ENCODE measurements at places on chromosomes 13 and 19.

DNA sequence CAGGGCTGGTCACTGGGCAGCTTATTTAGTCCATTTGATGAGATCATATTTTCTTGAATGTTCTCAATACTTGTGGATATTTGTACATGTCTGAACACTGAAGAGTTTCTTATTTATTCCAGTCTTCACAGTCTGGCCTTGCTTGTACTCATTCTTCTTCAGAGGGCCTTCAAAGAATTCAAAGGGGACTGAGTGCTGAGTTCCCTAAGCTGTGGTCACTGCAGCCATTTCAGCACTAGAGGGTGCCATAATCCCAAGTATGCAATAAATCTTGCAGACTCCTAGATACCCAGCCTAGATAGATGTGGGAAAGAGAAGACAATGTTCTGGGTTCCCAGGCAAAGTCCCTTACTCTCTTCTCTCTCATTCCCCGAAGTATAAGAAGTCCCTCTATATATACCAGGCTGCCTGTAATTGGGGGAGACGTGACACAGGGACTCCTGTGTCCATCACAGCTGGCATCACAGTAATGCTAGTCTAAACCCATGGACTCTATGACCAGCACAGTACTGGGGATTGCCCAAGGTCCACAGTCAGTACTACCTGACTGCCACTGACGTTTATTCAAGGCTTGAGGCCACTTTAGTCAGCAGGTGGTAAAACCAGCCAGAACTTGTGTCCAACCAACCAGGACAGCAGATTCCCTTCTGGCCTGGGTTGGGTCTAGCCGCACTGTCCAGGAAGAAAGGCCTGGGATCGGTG, 8.9 kb upstream of the VN1R1 start:
- peak; percentile 26 for DNase-seq

- no peak for DNase-seq
Measured at GRCh38 chr19:7833225-7834099, 3.4 kb downstream of the EVI5L start.

DNA sequence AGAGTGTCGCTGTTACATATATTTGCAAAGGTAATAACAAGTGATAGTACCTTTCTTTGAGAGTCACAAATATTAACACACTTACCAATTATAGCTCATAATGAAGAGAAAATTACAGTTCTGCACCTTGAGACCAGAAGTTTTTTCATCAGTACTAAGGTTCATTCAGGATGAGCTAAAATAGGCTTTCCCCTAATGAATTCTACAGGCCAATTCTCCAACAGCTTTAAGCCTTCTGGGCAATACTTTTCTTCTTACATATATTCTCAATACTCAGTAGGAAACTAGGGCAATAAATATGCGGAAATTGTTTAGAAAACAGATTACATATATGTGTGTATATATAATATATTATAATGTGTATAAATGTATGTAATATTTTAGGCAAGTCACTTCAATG, 2672.8 kb upstream of the PCDH20 start:
- no peak for DNase-seq

- no peak for DNase-seq
Measured at GRCh38 chr13:31887286-31887685, 144.3 kb upstream of the FRY start.

DNA sequence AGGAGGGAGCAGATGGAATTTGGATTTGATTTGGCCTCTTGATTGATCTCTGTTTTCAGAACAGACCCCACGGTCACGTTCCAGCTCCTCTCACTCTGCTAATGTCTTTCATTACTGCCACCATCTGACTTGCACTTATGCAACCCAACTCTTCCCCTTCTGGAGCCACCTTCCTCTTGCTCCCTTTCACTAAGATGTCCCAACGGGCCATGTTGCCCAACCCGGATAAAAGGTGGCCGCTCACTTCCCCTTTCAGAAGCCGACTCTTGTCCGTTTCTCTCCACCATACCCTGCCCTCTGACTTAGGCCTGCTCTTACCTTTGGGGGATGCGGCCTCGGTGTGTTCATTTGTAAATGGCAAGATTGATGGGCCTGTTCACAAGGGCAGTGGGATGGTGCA, 27.4 kb upstream of the CYP4F8 start:
- DNase-seq: no peak

- DNase-seq: no peak
Measured at GRCh38 chr19:8206147-8207087, 2.8 kb upstream of the CERS4 start.

- DNase-seq: no peak
Measured at GRCh38 chr13:32264407-32264806, 50.8 kb downstream of the ZAR1L start.

- DNase-seq: no peak
Measured at GRCh38 chr19:40608240-40608621, 7.1 kb downstream of the LTBP4 start.

- DNase-seq: no peak
Measured at GRCh38 chr13:41648314-41648935, 191.1 kb downstream of the RGCC start.

GRCh38 chr13:47407808-47408207, 511.0 kb upstream of the HTR2A start:
- DNase-seq: no peak

DNA sequence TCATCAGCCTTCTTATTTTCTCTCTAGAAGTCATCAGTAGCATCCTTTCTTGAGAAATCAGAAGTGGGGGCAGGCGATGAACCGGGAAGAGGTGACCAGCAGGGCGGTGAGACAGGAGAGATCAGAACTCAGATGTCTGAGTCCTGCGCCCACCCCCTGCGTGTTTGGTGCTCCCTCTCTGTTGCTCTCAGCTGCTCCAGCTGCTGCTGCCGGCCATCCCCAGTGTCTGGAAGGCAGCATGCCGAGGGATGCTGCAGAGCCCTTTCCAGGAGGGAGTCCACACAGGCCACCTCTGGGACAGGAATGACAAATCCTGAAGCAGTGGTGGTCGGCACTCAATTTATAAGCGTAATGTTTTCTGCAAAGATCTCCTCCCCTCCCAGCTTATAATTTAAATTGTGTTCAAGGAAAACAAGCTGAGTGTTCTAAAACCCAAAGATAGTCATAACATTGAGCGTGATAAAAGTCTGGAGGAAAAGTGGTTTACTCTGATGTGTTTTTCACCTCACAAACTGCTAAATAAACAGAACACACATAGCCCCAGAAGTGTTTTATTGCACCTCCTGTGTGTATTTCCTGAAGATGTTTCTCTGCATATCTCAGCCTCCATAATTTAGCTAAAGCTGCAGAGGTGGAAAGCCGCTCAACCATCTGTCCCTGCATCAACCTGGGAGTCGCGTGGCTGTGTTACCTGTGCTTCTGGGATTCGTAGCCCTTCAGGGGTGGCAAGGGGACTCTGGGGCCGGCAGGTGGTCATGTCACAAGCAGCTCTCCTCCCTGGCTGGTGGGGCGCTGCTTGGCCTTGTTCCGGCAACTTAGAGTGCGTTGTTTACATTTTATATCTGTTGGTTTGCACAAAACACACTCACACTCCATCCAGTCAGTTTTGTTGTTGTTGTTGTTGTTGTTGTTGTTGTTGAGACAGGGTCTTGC, 191.2 kb downstream of the USP12 start:
- no peak for DNase-seq

DNA sequence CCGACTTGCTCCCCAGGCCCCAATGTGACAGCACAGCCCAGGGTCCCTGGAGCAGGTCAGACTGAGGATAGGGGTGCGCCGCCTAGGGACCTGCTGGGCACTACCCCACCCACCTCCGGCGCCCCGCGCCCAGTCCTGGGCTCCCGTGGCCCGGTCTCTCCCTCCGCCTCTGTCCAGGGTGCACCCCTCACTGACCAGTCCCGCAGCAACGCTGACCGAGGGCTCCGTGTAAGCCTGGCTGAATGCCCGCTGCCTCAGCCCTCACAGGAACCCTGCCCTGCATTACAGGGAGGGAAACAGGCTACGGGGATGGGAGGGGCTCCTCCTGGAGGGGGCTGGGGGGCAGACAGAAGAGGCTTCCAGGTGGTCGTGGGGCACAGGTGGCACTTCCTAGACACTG, 31.7 kb downstream of the GPX4 start:
- DNase-seq: no peak

DNA sequence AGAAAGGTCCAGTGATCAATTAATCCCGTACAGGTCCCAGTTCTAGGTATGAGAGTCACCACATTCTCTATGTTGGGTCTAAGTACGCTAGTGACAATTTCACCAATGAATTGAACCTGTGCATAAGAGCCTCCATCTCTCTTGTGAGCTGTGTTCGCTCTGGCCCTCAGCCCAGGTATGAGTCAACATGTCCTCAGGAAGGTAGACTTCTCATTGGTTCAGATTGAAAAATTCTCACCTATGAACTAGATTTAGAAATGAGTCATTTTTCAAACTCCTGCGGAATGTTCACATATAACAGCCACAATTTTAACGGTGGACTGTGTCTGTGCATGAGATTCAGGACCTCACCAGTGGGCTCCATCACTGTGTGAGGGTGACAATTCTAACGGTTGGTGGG, 12.7 kb upstream of the ZNF43 start:
- DNase-seq: no peak

GRCh38 chr13:105991131-105991530, 544.3 kb downstream of the EFNB2 start:
- no peak for DNase-seq

DNA sequence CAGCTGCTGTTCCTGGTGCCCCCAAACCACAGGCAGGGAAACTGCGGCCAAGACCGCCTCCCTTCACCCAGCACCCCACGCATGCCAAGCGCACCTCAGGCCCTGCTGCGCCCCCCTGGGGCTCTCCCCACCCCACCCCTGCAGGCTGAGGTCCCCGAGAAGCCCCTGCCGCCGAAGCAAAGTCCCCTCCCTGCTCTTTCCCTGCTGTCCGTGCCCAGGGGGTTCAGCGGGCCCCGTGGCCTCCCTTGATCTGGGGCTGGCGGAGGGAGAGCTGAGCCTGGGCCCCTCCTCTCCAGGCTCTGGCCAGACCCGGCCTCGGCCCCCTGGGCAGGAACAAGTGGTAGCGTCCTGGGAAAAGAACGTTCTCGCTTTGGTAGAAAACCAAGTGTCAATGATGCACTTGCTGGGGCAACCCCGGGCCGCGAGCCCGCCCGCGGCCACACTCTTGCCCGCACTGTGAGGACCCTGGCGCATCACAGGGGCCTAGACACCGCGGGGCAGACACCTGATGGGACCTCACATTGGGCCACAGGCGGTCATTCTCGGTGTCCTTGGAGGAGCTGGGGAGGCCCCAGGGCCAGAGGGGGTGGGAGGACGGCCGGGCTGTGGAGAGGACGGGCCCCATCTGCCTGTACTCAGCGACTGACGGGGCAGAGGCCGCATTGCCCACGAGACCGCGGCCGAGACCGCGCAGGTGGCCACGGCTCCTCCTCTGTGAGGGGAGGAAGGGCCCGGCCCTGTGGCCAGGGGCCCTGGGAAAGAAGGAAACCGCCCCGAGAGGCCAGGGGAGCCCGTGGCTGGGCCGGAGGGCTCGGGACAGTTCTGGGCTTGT, 29.0 kb downstream of the GPX4 start:
- peak; percentile 46 for DNase-seq

DNA sequence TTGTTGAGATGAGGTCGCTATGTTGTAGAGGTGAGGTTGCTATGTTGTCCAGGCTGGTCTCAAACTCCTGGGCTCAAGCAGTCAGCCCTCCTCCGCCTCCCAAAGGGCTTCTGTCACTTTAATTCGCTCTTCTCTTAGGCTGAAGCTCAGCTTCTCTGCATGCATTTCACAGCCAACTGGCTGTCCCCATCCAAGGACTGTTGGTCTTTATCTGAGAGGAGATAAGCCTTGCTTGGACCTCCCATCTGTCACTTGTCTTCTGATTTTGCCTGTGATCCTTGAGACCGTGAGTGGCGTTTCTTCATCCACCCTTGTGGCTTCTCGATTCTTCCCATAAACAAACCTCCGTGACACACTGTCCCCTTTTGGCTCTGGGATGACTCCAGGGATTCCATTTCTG, 24.4 kb downstream of the CERS1 start:
- no peak for DNase-seq

DNA sequence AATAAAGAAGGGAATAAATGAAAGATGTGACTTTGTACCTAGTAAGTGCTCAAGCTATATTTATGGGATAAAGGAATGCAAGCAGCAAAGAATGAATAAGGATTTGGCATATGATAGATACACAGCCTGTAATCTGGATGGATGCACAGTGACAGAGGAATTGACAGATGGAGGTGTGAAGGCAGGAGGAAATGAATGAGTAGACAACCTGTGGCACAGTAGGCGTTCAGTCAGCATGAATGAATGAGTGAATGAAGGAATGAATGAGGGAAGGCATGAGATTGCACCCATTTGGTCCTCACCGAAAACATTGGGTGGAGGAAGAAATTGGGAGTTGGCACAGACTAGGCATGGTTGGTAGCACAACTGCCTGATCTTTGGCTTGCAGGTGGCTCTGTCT, 4.8 kb upstream of the PSMD8 start:
- DNase-seq: no peak

- peak; percentile 67 for DNase-seq
Measured at GRCh38 chr19:49106648-49107135, 7.5 kb upstream of the LIN7B start.

GRCh38 chr19:37362733-37363132, 8.2 kb upstream of the ZNF527 start:
- DNase-seq: no peak

GRCh38 chr13:45821811-45822210, 29.7 kb downstream of the SIAH3 start:
- DNase-seq: no peak

DNA sequence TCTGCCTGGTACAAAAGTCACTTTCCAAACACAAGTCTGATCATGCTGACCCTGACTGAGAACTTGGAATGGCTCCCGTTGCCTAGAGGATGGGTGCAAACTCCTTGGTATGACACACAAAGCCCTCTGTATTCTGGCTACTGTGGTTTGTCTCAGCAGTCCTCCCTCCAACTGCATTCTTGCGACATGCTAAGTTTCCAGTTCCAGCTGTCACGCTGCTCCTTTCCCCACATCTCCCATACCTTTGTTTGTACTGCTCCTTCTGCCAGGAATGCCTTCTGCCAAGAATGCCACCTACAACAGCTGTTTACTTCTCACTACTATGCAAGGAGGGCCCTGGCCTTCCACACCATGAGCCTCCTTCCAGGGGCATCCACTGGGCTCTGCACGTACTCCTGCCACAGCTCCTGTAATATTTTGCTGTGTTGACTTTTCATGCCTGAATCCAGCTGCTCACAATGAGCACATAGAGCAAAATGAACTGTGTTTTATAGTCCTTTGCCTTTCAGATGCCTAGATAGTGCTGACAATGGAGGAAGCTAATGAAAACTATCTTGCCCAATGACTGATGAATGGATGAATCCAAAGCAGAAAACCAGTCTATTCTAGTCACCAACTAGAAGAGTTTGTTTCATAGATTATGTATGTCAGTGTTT, 543.7 kb downstream of the EFNB2 start:
- DNase-seq: no peak

GRCh38 chr13:37014609-37015008, 14.0 kb downstream of the EXOSC8 start:
- DNase-seq: no peak
